T-cell (primary cell): ENCODE measurements at places on chromosomes 12 and 14.

DNA sequence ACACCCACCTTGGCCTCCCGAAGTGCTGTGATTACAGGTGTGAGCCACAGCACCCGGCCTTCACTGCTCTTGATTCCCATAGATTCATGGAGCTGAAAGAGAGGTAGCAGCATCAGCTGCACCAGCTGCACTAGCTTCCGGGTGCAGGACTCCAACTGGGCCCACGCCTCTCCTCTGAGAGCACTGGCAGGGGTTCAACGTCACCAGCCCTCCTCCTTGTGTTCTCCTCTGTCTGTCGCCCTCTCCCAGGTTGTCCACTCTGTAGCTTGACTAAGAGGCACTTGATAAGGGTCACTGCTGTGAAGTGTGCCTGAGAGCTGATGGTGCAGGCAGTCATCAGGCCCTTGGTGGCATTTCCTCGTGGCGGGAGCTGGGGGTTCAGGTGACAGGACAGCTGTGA is 28.3 kb downstream of the MLXIP start:
- DNase-seq: no peak
- H3K4me3 ChIP-seq: no peak overlapping the region
- no peak overlapping the region for H3K27ac ChIP-seq
- H3K36me3 ChIP-seq: no peaks in the 10 kb centered on the region

- DNase-seq: no peak
- H3K4me1 ChIP-seq: no peaks in the 10 kb centered on the region
- no peak overlapping the region for H3K4me3 ChIP-seq
- no peaks in the 10 kb centered on the region for H3K27me3 ChIP-seq
- no peak overlapping the region for H3K27ac ChIP-seq
Measured at GRCh38 chr12:30145684-30146032, 361.9 kb upstream of the TMTC1 start.

DNA sequence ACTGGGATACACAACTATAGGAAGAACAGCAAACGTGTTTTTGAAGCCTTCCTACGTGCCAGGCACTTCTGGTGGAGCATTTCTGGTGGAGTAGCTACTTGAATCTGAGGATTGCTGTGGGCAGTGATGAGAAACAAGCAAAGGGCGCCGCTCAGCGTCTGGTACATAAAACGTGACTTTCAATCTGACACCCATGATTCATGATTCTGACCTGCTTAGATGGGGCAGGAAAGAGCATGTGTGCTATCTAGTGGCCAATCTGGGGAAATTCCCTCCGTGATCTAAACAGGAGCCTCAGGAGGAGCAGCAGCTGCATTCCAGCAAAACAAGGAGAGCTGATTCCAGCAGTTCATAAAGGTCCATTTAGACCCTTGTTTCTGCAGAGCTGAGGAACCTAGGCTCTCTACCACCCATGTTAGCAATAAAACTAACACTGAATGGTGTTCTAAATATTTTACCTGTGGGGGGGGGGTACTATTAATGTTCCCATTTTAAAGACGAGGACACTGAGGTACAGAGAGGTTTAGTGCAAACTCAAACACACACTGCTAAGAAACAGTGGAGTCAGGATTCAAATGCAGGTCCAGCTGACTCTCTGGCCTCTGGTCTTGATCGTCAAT is 37.8 kb downstream of the PAH start:
- H3K4me1 ChIP-seq: no peaks in the 10 kb centered on the region
- peaks cover 7% of the 10 kb centered on the region for H3K27me3 ChIP-seq
- no peak for DNase-seq
- H3K27ac ChIP-seq: no peak overlapping the region
- no peaks in the 10 kb centered on the region for H3K36me3 ChIP-seq
- no peak overlapping the region for H3K4me3 ChIP-seq

DNA sequence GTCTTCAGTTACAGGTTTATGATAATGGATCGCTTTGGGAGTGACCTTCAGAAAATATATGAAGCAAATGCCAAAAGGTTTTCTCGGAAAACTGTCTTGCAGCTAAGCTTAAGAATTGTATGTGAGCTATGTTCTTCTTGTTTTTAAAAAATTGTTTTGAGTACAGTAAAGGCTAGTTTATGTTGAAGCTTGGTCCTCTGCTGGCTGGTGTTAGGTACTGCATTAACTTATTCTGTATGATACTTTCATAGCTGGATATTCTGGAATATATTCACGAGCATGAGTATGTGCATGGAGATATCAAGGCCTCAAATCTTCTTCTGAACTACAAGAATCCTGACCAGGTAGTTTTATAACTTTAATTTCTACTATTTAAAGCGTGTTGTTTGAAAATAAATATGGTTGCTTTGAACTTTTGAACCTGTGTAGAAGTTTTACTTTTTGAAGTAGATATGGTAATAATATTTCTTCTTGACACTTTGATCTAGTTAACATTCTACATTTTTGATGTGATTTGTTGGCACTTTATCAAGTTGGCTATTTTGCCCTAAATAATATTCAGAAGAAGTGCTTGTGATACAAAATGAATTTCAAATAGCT is 55.7 kb downstream of the VRK1 start:
- DNase-seq: no peak
- peaks cover 2% of the 10 kb centered on the region for H3K4me1 ChIP-seq
- no peak overlapping the region for H3K4me3 ChIP-seq
- no peak overlapping the region for H3K27ac ChIP-seq
- H3K36me3 ChIP-seq: no peaks in the 10 kb centered on the region
- no peaks in the 10 kb centered on the region for H3K27me3 ChIP-seq

DNA sequence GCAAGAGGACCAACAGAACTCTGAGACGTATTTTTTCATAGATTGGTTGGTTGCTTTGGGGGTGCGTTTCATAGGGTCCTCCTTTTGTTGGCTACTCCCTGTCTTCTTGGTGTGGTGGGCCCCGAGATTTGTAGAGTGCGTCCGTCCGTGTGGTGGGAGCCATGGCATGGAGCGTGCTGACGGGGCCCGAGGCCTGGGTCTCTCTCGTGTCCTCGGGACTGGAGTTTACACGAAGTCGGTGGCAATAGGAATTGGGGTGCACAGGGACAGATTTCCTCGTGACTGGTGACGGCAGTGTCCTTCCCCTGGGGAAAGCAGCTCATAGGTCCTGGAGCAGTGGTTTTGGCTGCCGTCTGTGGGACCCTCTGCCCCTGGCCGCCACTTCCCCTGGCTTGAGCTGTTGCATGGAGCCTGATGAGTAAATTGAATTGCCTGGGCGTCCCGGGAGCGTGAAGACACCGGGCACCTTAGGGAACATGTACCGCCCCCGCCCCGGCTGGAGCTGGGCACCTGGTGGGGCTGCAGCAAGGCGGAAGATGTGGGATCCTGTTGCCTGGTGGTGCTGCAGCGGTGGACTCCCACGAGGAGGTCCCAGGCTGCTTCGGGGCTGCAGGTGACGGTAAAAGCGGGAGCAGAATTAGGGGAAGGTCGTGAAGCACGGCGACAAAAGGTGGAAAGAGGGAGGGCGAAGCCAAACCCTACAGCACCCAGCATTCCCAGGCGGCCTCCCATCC is 153.7 kb upstream of the ALG10B start:
- no peaks in the 10 kb centered on the region for H3K27me3 ChIP-seq
- no peak for DNase-seq
- no peak overlapping the region for H3K4me3 ChIP-seq
- H3K36me3 ChIP-seq: no peaks in the 10 kb centered on the region
- no peak overlapping the region for H3K27ac ChIP-seq

- peaks cover 11% of the 10 kb centered on the region for H3K36me3 ChIP-seq
- no peaks in the 10 kb centered on the region for H3K27me3 ChIP-seq
- DNase-seq: no peak
- no peaks in the 10 kb centered on the region for H3K4me1 ChIP-seq
- no peak overlapping the region for H3K27ac ChIP-seq
- no peak overlapping the region for H3K4me3 ChIP-seq
Measured at GRCh38 chr12:57498132-57498502, 10.2 kb downstream of the MARS1 start.

DNA sequence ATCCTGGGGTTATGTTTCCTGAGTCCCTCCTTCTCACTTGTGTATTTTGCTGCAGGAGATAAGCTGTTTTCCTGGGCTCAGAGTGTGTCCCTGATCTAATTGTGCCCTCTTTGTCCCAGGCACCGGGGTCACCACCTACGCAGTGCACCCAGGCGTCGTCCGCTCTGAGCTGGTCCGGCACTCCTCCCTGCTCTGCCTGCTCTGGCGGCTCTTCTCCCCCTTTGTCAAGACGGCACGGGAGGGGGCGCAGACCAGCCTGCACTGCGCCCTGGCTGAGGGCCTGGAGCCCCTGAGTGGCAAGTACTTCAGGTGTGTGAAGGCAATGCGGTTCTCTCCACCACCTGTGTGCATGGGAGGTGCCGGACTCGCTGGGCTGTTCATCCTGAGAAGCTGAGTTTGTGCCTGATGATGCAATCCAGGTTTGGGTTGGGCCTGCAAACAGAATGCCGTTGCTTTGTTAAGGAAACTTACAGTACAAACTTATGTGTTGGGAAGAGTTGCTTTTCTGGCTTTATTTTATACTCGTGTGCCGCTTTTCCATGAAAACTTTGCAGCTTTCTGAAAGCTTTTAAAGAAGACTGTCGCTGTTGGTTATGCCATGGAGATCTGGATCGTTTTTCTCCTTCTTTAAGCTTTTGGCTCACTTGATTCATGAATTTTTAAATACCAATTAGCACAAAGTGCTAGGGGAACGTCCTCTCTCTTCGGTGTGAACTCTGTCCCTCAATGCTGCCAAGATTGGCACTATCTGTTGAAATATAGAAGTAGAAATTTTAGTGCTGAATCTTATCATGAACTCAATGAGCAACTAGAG is 27.6 kb downstream of the RDH12 start:
- H3K27ac ChIP-seq: no peak overlapping the region
- no peak for DNase-seq
- H3K4me3 ChIP-seq: no peak overlapping the region
- H3K27me3 ChIP-seq: no peaks in the 10 kb centered on the region
